ENCODE measurements at places on chromosomes 3 and 15. TPM values are rescaled to one million over a fixed set of nuclear protein-coding genes. Genes with fewer than 3 reads are reported as not detected.

The GNAI2 gene
- 81.7 TPM for total RNA-seq

The MYL3 gene
- 1.2 TPM for total RNA-seq

The ZDHHC23 gene
- 10.4 TPM for total RNA-seq

The KLHL40 gene
- total RNA-seq = 0.68 TPM

The ULK3 gene
- 21.6 TPM for total RNA-seq

The TGM5 gene
- total RNA-seq = not detected

The RFTN1 gene
- 20.1 TPM for total RNA-seq

The SPSB4 gene
- not detected for total RNA-seq

The CEP19 gene
- total RNA-seq = 0.38 TPM

The CCR3 gene
- not detected for total RNA-seq

The CYP1A1 gene
- 1.4 TPM for total RNA-seq

The TPRG1 gene
- 29.7 TPM for total RNA-seq
